Amniotic stem cell (primary cell): ENCODE measurements at places on chromosomes 7 and 10.
A peak's percentile ranks its signal among the peaks of the same experiment; 100 is the strongest.

DNA sequence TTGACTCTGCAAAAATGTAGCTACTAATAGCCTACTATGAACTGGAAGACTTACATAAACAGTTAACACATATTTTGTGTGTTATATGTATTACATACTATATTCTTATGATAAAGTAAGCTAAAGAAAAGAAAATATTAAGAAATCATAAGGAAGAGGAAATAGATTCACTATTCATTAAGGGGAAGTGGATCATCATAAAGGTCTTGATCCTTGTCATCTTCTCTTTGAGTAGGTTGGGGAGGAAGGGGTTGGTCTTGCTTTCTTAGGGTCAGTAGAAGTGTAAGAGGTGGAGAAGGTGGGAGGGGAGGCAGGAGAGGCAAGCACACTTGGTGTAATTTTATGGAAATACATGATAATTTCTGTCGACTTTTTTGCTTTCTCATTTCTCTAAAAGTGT is 81.3 kb downstream of the NAMPT start:
- DNase-seq, result no peak

- DNase-seq, result no peak
Observed at GRCh38 chr10:7210516-7210915, 200.3 kb downstream of the SFMBT2 start.

DNA sequence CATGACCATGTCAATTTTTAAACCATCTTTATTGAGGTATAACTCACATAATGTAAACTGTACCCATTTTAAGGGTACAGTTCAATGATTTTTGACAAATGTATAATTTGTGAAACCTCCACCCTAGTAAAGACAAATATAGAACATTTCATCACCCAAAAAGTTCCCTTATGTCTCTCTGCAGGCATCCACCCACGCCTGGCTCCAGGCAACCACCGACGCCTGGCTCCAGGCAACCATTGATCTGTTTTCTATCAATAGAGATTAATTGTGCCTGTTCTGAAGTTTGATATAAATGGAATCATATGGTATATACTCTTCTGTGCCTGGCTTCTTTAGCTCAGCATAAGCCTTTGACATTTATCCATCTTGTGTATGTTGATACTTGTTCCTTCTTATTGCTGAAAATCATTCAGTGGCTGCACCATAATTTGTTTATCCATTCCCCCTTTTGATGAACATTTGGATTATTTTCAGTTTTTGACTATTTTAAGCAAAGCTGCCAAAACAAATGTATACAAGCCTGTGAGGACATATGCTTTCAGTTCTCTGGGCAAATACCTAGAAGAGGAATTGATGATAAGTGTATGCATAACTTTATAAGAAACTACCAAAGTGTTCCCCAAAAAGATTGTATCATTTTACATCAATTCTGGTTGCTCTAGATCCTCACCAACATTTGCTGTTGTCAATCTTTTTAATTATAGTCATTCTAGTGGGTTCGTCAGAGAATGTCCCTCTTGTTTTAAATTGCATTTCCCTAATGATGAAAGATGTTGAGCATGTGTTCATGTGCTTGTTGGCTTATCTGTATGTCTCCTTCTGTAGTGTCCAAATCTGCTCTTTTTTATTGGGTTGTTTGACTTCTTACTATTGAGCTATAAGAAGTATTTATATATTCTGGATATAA is 55.7 kb upstream of the HECTD2 start:
- DNase-seq, result no peak

DNA sequence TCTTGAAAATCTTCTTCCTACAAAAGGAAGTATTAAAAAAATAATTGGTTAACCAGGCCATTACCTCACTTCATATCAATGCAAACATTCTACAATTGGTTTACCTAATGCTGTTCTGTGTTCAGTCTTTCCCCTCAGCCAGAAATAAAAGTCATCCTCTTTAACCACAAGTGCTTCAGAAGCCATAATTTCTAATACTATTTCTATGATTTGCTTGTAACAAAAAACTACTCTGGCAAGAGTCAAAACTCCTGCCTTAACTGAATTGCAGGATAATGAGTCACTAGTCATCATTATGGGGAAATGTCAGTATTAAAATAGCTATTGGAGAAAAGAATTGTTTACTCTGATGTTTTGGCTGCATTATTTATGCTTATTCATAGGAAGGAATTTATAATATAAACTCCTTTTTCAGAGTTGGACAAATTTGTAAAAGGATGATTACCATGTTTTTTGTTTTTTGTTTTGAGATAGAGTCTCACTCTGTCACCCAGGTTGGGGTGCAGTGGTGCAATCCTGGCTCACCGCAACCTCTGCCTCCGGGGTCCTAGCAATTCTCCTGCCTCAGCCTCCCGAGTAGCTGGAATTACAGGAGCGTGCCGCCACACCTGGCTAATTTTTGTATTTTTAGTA is 55.5 kb upstream of the ODAD2 start:
- DNase-seq, result peak; percentile 38

DNA sequence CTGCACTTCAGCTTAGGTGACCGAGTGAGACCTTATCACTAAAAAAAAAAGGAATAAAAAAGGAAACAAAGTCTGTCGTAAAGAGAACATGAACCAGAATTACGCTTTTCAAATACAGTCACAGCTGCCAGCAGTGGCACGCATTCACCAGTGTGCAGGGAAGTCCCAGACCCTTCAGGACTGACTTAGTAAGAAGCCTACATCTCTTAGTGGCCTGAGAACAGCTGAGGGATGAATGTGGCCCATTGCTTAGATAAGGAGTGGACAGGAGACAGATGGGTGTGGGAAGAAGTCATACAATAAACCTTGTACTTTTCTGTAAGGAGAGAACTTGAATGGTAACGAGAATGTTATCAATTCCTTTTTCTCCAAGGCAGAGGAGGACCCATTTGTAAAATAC is 178.5 kb downstream of the JCAD start:
- no peak for DNase-seq

GRCh38 chr10:716821-717220 is 27.4 kb upstream of the DIP2C start:
- no peak for DNase-seq

- DNase-seq, result peak; percentile 37
Observed at GRCh38 chr10:92972066-92972870, 88.3 kb upstream of the CYP26C1 start.

- DNase-seq, result no peak
Observed at GRCh38 chr10:108631332-108631731, 1292.0 kb downstream of the XPNPEP1 start.

GRCh38 chr7:47954231-47954911 is 6.1 kb upstream of the PKD1L1 start:
- no peak for DNase-seq

DNA sequence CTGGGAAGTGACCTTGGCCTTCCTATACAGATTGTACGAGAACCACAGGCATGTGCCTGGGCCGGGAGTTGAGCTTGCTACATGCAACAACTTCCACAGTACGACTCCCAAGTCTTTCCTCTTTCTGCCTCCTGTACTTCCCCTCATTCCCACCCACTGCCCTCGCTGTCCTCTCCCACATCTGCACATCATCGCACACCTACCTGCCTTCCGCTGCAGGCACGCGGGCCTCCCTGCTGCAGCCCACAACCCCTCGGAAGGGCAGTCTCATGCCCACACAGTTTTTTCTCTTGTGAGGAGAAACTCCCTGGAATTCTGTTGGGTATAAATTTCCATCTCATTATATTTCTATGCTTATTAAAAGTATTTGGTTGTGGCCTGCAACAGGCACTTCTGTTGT is 117.2 kb downstream of the ACTR3B start:
- DNase-seq, result no peak

GRCh38 chr10:31083765-31084184 is 52.1 kb upstream of the ZNF438 start:
- DNase-seq, result peak; percentile 16
